ENCODE measurements at places on chromosomes 16 and 17. TPM values are rescaled to one million over a fixed set of nuclear protein-coding genes. Genes with fewer than 3 reads are reported as not detected.

Gene PRSS33
- not detected for total RNA-seq

Gene ASPHD1
- total RNA-seq, result 5.7 TPM

DNA sequence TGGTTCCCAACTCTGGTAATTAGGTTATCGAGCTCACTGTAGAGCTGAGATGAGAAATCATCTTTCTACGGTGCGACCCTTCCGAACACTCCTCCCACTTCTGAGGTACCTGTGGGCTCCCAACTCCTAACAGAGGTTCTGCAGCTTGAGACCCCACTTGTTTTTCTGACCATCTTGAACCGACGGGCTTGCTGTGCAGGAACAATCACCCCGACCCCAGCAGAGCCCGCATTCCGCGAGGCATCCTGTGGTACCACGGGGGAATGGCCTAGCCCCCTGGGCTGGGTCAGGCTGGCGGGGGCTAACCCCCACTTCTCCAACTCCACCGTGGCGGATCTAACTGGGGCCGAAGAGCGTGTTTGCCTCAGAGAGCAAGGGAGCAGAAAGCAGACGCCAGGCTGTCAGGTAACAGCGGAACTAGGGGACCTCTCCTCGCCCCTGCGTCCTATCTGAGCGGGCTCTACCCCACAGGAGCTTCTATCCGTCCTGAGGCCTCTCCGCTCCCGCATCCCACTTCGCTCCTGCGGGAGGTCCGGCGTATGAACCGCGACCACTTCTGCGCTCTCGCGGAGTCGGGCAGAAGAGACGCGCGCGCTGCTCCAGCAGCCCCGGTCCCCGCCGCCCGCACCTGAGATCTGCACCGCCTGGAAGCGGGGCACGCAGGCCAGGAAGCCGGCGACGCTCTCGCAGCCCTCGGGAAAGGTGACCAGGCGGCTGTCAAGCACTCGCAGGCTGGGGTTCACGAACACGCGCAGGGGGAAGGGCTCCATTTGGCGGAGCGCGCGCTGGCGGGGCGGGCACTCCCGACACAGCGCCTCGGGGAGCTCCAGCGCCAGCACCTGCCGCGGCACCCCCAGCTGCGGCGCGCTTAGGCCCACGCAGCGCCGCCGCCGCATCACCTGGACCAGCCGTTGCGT, 761 bp downstream of the PDF start:
- peaks cover 7% of the 10 kb centered on the region for H3K4me1 ChIP-seq
- H3K27me3 ChIP-seq, result no peaks in the 10 kb centered on the region
- no peak for DNase-seq
- no peak overlapping the region for H3K27ac ChIP-seq

GRCh38 chr16:66569131-66569530, 2.9 kb downstream of the CMTM1 start:
- no peak overlapping the region for H3K4me3 ChIP-seq
- peaks cover 12% of the 10 kb centered on the region for H3K4me1 ChIP-seq
- H3K36me3 ChIP-seq, result no peaks in the 10 kb centered on the region
- no peak for DNase-seq
- H3K27ac ChIP-seq, result no peak overlapping the region

GRCh38 chr17:72342627-72343527, 222.1 kb downstream of the SOX9 start:
- H3K4me3 ChIP-seq, result no peak overlapping the region
- no peaks in the 10 kb centered on the region for H3K36me3 ChIP-seq
- peak; percentile 53 for DNase-seq
- peak overlapping the region; percentile 49 for H3K27ac ChIP-seq
- no peaks in the 10 kb centered on the region for H3K4me1 ChIP-seq

- H3K27me3 ChIP-seq, result peaks cover 4% of the 10 kb centered on the region
- no peak overlapping the region for H3K4me3 ChIP-seq
- no peak overlapping the region for H3K27ac ChIP-seq
- no peaks in the 10 kb centered on the region for H3K4me1 ChIP-seq
- H3K36me3 ChIP-seq, result no peaks in the 10 kb centered on the region
- DNase-seq, result no peak
Measured at GRCh38 chr16:54942353-54942943, 11.8 kb downstream of the IRX5 start.

Measured in tibial nerve (tissue), 4 donors.